ENCODE measurements at places on chromosomes 11 and 22. TPM values are rescaled to one million over a fixed set of nuclear protein-coding genes. Genes with fewer than 3 reads are reported as not detected.

Gene SLC22A9
- total RNA-seq, result not detected

- peak; percentile 68 for DNase-seq
These were observed 430 bp downstream of the DDX6 start for GRCh38 chr11:118790357-118791110.

DNA sequence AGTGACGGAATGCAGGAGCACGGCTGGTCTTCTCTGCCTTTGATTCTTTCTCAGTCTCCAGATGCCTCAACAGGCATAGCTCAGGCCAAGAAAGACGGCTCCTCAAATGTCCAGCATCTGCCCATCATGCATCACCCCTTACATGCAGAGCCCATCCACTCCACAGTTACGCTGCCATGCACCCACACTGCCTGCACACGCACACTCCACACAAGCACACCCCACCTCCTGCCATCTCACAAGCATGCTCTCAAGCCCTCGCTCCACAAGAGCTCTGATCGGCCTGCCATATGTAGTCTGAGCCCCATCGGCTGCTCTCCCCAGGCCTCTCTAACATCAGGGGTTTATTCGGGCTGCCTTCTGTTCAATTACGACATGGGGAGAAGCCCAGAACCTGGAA is 18.8 kb downstream of the SCN4B start:
- no peak for DNase-seq

GRCh38 chr22:46661221-46661851 is 41.1 kb downstream of the GRAMD4 start:
- peak; percentile 46 for DNase-seq

Gene THRSP
- 3.5 TPM for total RNA-seq

Gene TRIM51
- not detected for total RNA-seq

DNA sequence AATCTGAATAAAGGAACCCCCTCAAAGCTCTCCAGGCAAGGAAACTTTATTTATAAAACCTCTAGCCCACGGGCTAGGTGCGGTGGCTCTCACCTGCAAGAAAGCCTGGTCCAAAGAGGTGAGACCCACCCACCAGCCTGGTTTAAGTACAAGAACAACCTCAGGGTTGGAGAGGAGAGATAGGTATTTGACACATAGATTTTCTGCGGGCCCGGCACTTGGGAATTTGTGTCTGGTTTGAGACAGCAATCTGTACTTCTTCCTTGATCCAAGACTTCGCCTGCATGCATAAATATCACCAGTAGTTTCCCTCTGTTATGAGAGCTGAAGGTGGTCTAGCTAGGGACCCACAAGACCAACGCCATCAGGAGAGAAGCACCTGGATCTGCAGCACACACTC is 73.2 kb upstream of the CAPRIN1 start:
- DNase-seq, result no peak

GRCh38 chr22:36552289-36552688 is 23.3 kb upstream of the EIF3D start:
- no peak for DNase-seq

DNA sequence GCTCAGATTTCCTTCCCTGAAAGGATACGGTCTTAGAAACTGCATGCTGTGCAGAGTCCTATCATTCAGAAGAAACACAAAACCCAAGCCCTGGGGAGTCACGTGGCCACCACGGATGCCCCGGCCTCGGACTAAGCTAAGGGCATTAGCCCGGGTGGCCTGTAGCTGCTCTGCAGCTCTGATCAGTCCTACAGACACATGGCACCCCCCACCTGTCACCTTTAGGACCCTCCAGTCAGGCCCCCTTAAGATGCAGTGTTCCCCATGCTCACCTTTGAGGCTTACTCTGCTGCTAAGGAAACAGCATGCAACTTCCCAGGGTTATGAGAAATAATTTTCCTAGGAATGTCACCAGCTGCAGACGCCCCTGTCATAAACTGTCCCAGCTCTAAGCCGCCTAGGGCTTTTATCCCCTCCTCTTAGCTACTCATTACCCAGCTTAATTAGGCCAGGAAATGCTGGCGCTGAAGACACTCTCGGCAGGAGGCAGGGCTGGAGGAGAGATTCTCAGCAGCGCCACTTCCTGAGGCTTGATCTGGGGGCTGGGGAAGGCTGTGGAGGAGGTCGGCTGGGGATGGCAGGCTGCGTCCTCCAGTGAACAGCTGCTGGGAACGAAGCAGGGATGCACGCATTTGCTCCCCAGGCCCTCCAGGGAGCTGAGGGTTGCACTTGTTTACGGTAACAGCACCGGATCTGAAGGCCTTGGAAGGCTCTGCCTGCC is 47.2 kb upstream of the ADA2 start:
- peak; percentile 97 for DNase-seq

- peak; percentile 74 for DNase-seq
These were observed 781 bp upstream of the TEF start for GRCh38 chr22:41380993-41381328.

DNA sequence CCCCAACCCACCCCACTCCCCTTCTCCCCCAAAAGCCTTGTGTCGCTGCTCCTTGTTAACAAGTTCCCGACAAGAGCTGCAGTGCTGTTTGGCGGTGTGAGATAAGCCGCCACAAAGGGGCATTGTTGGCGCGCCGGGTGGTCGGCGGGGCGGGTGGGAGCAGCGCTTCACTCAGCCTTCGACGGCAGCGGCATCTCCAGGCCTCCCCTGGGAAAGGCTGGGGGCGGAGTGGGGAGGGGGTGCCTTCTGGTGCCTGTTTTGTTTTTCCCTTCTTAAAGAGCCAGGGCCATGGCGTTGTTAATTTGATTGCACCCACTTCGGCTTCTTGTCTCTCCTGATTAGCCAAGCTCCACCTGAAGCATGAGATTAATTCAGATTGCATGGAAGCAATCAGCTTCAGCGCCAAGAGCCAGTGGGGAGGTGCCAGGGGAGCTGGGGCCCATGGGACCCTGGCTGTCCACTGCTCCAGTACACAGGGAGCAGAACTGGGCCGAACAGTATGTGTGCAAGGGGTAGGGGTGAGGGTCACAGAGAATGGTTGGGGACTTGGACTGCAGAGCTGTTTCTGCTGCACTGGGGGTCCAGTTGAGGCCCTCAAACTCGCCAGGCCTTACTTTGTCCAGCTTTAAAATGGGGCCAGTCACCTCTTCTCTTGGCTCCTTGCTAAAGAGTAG is 165.1 kb downstream of the CEP164 start:
- DNase-seq, result no peak

Gene CCDC73
- total RNA-seq, result not detected

Gene NUCB2
- total RNA-seq, result 92.8 TPM

DNA sequence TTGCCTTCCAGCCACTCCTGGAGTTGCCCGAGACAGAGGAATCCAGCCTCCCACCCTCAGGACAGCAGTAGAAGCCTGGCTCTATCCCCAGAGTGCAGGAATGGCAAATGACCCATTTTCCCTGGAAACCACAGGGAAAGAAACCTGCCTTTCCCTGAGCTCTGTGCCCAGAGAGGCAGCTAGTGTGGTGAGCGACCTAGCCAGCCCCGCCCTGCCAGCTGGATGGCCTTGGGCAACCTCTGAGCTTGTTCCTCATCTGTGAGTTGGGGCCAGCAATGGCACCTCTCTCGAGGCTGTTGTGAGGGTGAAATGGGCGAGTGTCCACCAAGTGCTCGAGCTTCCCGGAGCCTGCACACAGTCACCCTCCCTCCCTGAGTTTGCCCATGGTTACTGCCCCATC is 3.7 kb downstream of the OMP start:
- DNase-seq, result peak; percentile 66
